ENCODE measurements at places on chromosomes 1 and 21.

- DNase-seq, result no peak
These were observed 45.3 kb downstream of the ZSCAN20 start for GRCh38 chr1:33517596-33518250.

DNA sequence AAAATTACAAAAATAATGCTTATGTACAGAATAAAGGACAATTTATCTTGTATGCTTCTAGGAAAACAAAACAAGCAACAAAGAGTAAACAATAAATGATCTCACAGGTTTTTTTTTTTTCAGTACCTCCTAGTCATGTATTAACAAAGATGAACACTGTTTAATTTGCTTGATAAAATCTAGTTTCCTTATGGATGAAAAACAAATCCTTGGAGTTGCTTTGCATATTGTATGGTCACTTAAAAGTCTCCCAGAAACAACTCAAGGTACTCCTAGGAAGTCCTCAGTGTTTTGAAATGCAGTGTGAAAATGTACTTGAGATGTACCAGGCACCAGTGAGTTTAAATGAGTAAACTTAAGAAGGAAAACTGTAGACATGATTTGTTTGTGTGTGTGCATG lies 686.0 kb upstream of the BRINP3 start:
- no peak for DNase-seq

DNA sequence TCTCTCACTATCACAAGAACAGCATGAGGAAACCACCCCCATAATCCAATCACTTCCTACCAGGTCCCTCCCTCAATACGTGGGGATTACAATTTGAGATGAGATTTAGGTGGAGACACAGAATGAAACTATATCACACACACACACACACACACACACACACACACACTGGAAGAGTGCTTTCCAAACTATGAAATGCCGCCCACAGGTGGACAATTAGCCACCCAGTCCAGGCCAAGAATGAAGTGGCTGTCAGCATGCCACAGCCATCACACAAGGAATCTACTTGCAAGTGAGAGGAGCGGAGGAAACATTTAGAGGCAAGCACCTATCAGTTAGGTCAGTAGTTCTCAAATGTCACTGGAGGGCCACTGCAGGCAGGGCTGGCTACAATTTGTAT lies 105.4 kb upstream of the HOOK1 start:
- DNase-seq, result no peak

DNA sequence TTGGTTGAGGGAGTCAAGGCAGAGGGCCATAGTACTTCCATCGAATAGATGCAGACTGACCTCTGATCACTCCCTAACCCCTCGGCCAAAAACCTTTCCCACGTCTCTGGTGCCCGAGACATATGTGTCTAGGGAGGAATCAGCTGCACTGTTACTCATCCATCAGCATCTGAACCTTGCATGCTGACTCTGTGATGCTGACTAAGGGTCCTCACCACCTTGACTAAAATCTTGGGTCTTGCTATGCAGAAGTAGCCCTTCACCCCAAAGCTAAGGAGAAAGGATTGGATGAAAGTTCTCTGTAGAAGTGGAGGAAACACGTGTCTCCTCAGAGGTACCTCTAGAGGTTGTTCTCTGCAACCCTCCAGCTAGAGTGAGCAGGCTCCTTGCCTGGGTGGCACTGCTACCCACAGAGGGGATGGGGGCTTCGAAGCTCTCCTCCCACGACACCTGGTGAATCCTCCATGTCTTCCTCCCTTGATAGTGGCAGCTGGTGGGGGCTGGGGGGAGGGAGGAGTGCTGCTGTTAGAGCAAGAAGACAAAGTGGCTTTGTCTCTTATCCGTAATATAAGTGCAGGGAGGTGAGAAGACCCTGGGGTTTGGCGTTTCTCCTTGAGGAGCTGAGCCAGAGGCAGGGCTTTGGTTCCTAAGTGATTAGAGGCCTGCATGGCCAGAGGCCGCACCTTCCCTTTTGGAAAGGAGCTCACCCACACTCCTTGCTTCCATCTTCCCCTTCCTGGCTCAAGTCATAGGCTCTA lies 45.1 kb downstream of the ATP2B4 start:
- DNase-seq, result no peak

DNA sequence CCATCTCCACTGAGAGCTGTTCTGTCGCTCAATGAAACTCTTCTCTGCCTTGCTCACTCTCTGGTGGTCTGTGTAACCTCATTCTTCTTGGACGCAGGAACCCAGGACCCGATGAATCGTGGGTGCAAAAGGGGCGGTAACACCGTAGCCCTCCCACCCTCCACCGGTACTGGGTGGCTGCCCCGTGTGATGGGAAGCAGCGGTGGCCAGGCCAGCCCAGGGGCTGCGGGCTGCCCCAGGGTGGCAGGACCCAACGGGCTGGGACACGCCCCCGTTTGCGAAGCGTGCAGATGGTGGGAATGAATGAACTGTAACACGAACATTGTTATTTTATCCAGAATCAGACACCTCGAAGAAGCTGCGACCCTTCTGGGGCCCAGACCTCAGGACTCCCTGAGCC lies 92.3 kb upstream of the BACE2 start:
- DNase-seq, result no peak

GRCh38 chr1:35030338-35030737 lies 1.4 kb downstream of the ZMYM6 start:
- DNase-seq, result no peak

DNA sequence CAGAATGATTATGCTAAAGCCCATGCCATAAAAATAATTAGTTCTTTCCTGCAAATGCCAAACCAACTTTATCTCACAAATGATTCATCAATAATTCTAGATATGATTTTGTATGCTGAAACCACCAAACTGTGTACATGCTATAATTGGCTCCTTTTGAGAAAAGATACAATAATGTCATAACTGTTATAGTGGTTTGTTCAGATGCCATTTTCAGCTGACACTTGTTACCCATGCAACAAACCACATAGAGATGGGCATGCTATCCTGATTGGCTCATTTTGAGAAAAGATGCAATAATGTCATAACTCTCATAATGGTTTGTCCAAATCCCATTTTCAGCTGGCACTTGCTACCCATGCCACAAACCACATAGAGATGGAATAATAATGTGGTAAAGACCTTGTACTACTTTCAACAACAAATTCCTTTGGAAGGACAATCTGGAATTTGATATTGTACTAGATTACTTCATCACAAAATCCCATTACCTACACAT lies 283.8 kb downstream of the TPR start:
- DNase-seq, result no peak

GRCh38 chr1:247175458-247175857 lies 3.6 kb upstream of the ZNF124 start:
- no peak for DNase-seq

GRCh38 chr1:60960891-60961461 lies 121.4 kb upstream of the NFIA start:
- no peak for DNase-seq

GRCh38 chr1:233625087-233625486 lies 11.2 kb downstream of the KCNK1 start:
- DNase-seq, result no peak

GRCh38 chr1:34847094-34847493 lies 12.5 kb downstream of the SMIM12 start:
- DNase-seq, result no peak

GRCh38 chr21:37636152-37636860 lies 269.7 kb downstream of the DYRK1A start:
- DNase-seq, result peak; percentile 77

DNA sequence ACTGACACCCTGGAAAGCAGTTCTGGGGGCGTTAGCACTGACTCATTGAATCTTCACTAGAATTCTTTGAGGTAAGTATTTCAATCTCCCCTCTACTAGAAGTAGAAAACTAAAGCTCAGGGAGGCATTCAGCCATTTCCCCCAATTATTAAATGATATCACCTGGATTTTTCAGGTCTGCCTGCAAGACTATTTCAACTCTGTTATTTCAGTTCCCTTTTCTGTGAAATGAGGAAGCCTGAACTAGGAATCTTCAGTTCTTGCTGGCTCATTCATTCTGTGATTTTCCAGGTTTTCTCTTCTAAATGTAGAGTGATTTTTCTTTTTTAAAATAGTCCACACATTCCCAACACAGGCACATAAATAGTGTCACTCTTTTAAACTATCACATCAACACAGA lies 337.0 kb upstream of the NR5A2 start:
- DNase-seq, result no peak

- no peak for DNase-seq
These were observed 161.8 kb downstream of the TPR start for GRCh38 chr1:186213225-186213607.

GRCh38 chr1:226732856-226733291 lies 6.2 kb downstream of the ITPKB start:
- DNase-seq, result no peak

- DNase-seq, result no peak
These were observed 1233.3 kb upstream of the B3GALT2 start for GRCh38 chr1:194419721-194420120.

DNA sequence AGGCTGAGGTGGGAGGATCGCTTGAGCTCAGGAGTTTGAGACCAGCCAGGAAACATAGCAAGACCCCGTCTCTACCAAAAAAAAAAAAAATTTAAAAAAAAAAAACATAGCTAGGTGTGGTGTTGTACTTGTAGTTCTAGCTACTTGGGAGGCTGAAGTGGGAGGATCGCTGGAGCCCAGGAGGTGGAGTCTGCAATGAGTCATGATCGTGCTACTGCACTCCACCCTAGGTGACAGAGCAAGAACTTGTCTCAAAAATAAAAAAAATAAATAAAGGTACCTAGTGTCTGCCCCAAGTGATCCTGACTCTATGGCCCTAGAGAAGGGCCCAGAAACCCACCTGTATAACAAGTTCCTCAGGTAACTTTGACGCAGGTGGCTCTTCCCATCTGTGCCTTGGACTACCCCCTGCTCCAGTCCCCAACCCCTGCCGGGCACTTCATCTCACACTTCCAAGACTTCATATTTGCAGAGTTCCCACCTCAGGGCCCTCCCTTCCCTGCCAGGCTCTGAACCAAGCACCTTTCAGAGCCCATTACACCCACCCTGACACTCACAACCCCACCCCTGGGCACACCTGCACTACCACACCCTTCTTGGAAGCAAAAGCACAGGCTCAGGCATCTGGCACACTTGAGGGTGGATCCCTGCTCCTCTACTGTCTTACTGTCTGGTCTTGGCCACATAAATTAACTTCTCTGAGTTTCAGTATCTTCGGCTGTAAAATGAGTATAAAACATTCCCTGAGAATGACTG lies 80.2 kb upstream of the KLHDC7A start:
- DNase-seq, result peak; percentile 47

DNA sequence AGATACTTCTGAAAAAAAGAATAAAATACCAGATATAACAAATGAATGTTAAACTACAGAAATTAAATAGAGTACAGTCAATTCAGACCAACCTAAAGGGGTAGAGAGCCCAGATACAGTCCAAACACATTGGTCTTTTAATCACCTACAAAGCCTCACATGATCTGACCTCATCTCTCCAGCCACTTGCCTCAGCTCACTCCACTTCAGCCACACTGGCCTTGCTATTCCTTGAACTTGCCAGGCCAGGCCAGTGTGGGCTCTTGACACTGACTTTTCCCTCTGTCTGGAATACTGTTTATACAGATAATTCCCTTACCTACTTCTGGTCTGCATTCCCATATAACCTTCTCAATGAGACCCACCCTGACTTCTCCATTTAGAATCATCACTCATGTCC lies 17.0 kb upstream of the PPIE start:
- no peak for DNase-seq

DNA sequence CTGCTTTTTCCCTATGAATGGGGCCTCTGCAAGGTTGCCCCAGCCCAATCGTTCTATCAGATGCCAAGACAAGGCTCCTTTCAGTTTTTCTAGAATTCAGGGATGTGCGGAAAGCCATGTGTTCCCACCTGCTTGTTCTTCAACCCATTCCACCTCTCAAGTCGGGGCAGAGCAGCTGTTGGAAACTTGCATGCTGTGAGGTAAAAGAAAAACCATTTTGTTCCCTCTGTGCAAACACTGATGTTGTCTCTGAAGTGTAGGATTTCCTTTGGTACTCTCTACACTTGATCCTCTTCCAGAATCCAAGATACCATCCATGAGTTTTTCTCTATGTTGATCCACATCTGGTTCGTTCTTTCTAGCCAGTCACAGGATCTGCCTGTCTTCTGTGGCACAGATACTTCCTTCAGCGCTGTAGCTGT lies 7.3 kb downstream of the IER5 start:
- DNase-seq, result no peak

- no peak for DNase-seq
These were observed 297.6 kb downstream of the TTLL7 start for GRCh38 chr1:83701355-83701754.

DNA sequence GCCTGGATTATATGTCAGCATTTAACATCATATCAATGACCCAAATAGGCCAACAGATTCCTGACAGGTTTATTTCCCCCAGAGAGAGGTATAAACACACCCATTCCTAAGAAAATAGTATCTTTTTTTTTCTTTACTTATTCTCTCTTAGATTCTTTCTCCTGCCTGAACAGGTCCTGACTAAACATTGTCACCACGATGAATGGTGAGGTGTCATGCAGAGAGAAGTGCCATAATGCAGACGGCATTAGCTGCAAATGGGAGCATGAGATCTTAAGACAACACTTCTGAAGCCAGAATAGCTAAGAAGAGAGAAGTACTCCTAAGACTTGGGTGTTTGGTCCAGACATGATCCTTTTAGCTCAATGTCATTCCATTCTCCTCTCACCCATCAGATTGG lies 131.3 kb downstream of the ZNF648 start:
- DNase-seq, result no peak

- no peak for DNase-seq
These were observed 36.8 kb downstream of the CLCA1 start for GRCh38 chr1:86505564-86505902.

GRCh38 chr1:220370041-220370700 lies 97.9 kb upstream of the RAB3GAP2 start:
- peak; percentile 77 for DNase-seq

DNA sequence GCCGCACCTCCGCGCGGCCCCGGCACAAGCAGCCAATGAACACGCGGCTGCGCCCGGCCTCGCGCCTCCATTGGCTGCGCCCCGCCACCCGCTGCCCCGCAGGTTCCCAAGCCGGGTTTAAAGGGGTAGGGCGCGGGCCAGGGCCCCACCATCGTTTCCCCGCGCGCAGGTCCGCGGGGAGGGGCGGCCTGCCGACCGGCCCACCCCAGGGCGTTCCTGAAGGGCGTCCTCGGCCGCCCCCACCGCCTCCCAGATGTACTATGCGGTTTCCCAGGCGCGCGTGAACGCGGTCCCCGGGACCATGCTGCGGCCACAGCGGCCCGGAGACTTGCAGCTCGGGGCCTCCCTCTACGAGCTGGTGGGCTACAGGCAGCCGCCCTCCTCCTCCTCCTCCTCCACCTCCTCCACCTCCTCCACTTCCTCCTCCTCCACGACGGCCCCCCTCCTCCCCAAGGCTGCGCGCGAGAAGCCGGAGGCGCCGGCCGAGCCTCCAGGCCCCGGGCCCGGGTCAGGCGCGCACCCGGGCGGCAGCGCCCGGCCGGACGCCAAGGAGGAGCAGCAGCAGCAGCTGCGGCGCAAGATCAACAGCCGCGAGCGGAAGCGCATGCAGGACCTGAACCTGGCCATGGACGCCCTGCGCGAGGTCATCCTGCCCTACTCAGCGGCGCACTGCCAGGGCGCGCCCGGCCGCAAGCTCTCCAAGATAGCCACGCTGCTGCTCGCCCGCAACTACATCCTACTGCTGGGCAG lies at the start of gene OLIG1:
OLIG1 (plus strand) TSS at position 148 of the 750 bp plus-strand sequence; CDS start at position 254, 106 bp downstream.
- no peak for DNase-seq

GRCh38 chr1:166840309-166841274 lies 1.3 kb downstream of the POGK start:
- no peak for DNase-seq

GRCh38 chr1:68173936-68174737 lies 58.2 kb downstream of the WLS start:
- DNase-seq, result peak; percentile 76
